Aortic smooth muscle cell (primary cell): ENCODE measurements at places on chromosomes 3 and 15. TPM values are rescaled to one million over a fixed set of nuclear protein-coding genes. Genes with fewer than 3 reads are reported as not detected.

Gene ACKR4
- total RNA-seq = 157 and 395 TPM in 2 replicates

Gene FGD5
- total RNA-seq = 2.6 and 5.4 TPM in 2 replicates

Gene PDZRN3
- total RNA-seq = 53.7 and 59.6 TPM in 2 replicates

Gene NEK10
- total RNA-seq = 26.4 and 36.9 TPM in 2 replicates

Gene TMC3
- total RNA-seq = not detected in 2 replicates

Gene ROPN1
- total RNA-seq = not detected in 2 replicates

Gene RASGRF1
- not detected in 2 replicates for total RNA-seq

Gene ZNF80
- 0.06 TPM in 1 of 2 replicates, not detected in the other for total RNA-seq

Gene ZMYND10
- 1.9 and 2.8 TPM in 2 replicates for total RNA-seq

Gene UPK1B
- total RNA-seq = 0.06 and 0.40 TPM in 2 replicates

Gene KLHL40
- not detected in 2 replicates for total RNA-seq

Gene CKMT1B
- total RNA-seq = not detected in 2 replicates

Gene UTS2B
- 0.66 and 0.68 TPM in 2 replicates for total RNA-seq

Gene NCBP2
- 64.5 and 68.2 TPM in 2 replicates for total RNA-seq
